ENCODE measurements at places on chromosomes 5 and 9.

DNA sequence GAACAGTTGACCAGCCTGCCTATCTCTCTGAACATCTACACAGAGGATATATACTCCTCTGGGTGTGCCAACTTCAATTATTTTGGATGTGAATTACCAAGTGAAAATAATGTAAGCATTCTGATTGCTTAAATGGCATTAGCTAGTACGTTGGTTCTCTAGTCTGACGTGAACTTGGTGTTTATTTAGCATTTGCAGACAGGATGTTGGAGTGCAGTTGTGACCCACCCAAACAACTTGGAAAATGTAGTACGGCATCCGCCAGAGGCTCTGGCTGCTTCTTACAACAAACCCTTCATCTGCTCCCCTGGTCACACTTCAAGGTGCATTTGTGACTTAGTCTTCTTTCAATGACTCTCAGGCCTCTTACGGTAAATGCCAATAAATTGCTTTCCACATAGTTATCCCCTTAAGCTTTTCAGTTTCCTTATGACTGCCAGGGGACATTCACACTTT, 616.6 kb downstream of the PDE4D start:
- no peak for DNase-seq

GRCh38 chr5:86977190-86977589, 290.5 kb upstream of the RASA1 start:
- DNase-seq: no peak

- no peak for DNase-seq
Measured at GRCh38 chr5:33309536-33310345, 131.0 kb upstream of the TARS1 start.

DNA sequence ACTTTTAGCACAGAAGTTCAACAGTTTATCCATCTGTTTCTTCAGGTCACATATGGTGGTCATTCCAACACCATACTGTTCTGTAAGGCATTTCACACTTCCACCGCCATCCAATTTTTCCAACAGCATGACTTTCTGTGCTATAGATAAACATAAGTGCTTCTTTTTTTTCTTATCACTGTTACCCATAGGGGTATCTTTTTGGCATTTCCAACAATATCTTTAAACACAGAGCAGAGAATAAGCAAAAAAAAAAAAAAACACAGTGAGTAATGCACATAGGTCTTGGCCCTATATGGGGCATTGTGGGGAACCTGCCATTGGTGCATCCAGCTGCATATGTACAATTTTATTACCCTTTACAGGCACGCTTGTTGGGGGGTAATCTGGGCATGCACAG, 12.2 kb upstream of the ZNF367 start:
- no peak for DNase-seq

GRCh38 chr5:83472508-83473345, 1.2 kb downstream of the VCAN start:
- DNase-seq: peak; percentile 74

GRCh38 chr5:16881251-16881650, 54.8 kb downstream of the MYO10 start:
- DNase-seq: no peak

GRCh38 chr5:72244862-72245371, 75.1 kb downstream of the MRPS27 start:
- no peak for DNase-seq

GRCh38 chr5:139649082-139649991, 1.2 kb downstream of the CXXC5 start:
- DNase-seq: no peak

- DNase-seq: no peak
Measured at GRCh38 chr9:36827593-36827992, 206.5 kb downstream of the PAX5 start.

DNA sequence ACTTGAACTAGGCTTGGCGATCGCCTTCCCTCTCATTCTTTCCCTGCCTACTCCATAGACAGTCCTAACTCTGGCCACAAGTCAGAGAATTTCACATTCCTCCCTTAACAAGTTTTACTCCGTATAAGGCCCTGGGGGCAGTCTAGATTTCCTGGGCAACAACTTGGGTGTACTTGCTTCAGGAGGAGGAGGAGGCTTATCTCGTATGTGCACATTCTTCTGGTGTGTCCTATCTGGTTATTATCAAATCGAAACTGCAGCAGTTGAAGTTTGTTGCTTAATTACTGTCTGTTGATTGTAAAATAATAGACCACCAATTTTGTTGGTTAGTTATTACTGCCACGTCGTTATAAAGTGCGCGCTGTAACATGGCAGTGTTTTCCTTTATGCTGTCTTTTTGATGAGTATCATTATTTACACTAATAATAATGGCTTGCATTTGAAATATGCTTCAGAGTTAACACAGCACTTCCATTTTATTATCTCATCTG, 42.0 kb downstream of the PIP5K1B start:
- no peak for DNase-seq

DNA sequence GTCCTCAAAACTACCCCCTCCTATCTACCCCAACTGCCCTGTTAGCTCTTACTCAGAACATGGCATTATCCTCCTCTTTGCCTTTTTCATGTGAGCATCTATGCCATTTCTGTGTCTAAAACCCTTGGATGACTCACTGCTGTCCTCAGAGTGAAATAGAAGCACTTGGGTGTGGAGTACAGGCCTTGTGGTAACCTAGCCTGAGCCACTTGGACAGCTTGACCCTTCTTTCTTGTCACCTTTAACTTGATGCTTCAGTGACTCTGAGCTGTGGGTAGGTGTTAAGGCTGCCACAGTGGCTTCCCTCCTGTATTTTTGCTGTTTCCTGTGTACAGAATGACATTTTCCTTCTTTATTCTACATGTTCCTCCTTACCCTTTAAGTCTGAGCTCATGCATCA, 391.4 kb downstream of the SH3GL2 start:
- DNase-seq: no peak

DNA sequence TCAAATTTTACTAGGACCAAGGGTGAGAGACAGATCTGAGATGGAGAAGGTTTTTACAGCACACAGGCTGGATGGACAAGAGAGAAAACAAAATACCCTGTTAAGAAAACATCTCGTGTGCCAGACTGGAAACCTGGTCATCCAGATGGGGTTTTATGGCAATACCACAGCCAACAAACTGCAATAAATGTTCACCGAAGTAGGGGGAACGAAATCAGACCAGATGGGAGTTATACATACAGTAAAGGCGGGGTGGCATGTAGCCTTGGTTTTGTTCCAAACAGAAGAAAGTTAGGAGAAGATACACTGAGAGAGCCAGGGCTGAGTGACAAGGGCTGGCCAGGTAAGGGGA, 63.3 kb downstream of the DCP2 start:
- no peak for DNase-seq

- DNase-seq: no peak
Measured at GRCh38 chr5:84362061-84362720, 22.5 kb downstream of the EDIL3 start.

DNA sequence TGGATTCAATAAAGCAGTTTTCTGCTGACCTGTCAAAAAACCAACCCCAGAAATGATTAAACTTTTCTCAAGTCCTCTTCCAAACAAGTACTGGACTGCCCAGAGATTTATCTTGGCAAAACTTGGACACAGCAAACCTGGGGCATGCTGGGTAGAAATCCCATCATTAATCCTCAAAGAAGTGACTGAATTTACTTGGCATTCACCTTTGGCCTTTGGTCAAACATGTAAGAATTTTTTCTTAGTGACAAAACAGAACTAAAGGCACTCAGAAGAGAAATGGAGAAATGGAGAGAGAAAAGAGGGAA, 248.6 kb upstream of the NREP start:
- DNase-seq: no peak

DNA sequence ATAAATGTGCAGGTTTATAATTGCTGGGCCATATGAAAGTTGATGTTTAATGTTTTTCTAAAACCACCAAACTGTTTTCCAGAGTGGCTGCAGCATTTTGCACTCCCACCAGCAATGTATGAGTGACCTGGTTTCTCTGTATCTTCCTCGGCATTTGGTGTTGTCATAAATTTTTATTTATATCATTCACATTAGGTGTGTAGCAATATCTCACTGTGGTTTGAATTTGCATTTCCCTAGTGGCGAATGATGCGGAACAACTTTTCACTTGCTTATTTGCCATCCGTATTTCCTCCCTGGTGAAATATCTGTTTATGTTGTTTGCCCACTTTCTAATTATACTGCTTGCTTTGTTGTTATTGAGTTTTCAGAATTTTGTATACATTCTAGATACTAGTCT, 295.7 kb upstream of the TUT7 start:
- no peak for DNase-seq

GRCh38 chr5:139226131-139226530, 28.0 kb upstream of the SIL1 start:
- no peak for DNase-seq

DNA sequence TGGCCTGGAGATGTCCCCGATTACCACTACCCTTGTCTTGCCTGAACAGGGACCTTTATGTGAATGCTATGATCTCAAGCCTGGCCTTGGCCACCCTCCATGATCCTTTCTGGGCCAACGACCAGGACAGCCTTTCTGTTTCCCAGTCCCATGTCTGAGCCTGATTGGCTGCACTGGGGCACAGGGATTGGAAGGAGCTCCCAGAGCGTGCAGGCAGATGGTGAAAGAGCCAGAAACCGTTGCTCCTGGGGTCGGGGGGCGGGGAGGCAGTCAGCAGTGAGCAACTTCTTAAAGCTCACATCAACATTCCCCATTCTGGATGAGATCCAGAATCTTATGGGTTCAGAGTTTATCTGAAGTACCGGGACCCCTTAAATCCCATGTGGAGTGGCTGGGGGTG, 84.4 kb downstream of the INSYN2B start:
- DNase-seq: no peak

DNA sequence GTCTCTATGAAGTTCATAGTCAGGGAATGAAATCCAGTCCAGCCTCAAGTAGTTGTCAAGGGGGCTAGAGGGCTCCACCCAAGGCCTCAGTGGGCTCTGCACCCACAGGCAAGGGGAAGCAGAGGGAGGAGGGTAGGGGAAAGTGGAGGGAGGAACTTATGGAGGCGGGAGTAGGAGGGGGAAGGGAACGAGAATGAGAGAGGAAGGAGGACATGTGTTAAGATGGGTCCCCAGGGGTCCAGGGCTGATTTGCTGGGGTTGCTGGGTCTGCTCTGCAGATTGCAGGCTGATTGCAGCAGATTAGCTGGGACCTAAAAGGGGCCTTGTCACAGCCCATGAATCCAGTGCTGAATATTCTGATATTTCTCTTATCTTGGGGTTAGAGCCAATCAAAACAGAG, 166.9 kb upstream of the IL12B start:
- no peak for DNase-seq

GRCh38 chr9:107465467-107466451, 23.8 kb downstream of the KLF4 start:
- peak; percentile 79 for DNase-seq

DNA sequence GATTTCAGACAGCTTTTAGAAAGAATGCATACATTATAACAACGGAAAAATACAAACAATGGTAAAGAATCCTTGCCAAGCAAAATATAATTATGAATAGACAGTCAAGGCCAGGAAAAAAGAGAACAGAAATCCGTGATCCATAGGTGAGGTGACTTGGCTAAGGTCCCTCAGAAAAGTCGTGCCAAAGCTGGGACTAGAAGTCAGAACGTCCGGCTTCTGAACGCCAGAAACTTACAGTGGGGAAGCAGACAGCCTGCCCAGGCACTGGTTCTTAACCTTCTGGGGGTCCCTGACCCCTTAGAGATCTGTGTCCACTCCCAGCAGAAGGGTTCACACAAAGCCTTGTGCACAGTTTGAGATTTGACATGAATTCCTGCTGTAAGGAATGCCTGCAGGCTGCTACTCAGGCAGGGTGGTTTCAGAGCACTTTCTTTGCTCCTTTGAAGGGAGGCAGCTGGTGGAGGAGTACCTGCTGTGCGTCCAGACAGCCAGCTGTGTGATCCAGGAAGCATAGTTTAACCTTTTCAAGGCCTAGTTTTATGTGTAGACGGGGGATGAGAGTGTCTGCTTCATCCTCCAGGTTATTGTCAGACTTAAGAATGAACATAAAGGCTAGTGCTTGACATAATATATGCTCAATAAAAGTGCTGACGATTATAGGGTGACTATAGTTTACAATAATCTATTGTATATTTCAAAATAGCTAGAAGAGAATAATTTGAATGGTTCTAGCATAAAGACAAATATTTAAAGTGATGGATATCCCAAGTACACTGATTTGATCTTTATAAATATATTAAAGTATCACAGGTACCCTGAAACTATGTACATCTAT, 852 bp downstream of the ARHGEF37 start:
- DNase-seq: no peak

DNA sequence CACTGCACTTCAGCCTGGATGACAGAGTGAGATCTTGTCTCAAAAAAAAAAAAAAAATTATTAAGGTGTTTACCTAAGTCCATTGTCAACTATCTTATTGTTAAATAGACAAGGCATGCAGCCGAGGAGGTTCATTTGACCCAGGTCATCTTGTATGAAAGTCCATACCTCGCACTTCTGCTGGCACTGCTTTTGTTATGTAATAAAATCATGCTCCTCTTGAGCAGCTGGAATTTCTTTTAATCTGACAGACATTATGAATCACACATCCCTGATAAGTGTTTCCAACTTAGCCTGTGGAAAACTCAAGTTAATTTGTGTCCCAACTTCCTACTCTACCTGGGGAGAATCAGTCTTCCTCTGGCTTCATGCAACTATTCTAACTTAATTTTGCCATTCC, 315.6 kb upstream of the KLF4 start:
- no peak for DNase-seq

- no peak for DNase-seq
Measured at GRCh38 chr9:72193478-72193881, 44.2 kb downstream of the GDA start.

DNA sequence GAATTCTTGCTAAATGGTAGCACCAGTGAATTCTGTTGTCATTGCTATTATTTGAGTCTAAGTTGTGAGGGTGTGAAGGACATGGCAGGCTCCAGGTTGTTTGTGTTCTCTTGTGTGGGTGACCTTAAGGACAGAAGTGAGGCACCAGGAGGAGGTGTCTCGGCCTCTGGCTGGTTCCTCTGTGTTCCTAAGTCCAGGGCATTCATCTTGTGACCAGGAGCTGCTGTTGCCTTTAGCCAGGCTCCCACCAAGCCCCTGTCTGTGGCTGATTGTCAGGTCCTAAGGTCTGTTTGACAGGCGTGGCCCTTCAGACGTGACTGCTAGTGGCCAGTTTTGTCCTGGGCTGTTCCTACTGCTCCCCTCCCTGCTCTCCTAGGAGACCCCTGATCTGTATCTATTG, 89.4 kb downstream of the ANGPTL2 start:
- DNase-seq: no peak

- peak; percentile 37 for DNase-seq
Measured at GRCh38 chr5:173493846-173494245, 122.6 kb downstream of the BOD1 start.

DNA sequence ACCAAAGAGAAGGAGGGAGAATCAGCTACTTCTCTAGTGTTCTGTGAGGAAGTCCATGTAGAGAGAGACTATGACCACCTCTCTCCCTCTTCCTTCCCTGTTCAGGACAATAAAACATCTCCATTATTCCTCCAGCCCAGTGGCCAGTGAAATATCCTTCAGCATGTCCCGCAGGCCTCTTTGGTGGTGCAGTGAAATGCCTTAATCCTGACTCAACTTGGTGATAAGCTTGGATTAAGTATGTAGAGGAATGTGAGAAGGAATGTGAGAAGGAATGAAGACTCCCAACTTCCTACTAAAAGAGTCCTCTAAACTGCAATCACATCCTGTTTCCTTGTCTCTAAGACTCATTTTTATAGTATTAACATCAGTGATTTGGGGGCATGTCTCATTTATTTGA, 167.3 kb downstream of the TRPM3 start:
- no peak for DNase-seq

Data from type B pancreatic cell (in vitro differentiated cells).